Globus pallidus (tissue), 1 donor: ENCODE measurements at places on chromosomes 5 and 9.

- DNase-seq: no peak
Observed at GRCh38 chr5:54212331-54212730, 98.0 kb downstream of the ARL15 start.

GRCh38 chr5:73507062-73507461, 8.8 kb downstream of the BTF3 start:
- no peak for DNase-seq

GRCh38 chr9:117448066-117448465, 33.2 kb upstream of the ASTN2 start:
- DNase-seq: no peak

- no peak for DNase-seq
Observed at GRCh38 chr5:115458416-115458815, 86.2 kb downstream of the FEM1C start.

DNA sequence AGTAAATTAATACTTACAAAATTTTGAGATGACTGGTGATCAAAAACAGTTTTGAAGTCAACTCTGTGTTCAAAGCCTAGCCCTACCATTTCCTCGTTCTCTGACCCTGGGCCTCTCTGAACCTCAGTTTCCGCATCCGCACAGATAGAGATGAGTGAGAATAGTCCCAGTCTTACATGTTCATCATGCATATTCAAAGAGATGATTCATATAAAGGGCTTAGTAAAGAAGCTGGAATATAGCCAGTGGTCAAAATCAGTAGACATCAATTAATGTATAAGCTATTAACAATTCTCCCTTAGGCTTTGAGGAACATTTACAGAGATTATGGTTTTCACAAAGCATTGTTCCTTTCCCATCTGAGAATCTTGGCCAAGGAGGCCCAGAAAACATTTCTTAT, 250.6 kb downstream of the SPOCK1 start:
- DNase-seq: no peak

DNA sequence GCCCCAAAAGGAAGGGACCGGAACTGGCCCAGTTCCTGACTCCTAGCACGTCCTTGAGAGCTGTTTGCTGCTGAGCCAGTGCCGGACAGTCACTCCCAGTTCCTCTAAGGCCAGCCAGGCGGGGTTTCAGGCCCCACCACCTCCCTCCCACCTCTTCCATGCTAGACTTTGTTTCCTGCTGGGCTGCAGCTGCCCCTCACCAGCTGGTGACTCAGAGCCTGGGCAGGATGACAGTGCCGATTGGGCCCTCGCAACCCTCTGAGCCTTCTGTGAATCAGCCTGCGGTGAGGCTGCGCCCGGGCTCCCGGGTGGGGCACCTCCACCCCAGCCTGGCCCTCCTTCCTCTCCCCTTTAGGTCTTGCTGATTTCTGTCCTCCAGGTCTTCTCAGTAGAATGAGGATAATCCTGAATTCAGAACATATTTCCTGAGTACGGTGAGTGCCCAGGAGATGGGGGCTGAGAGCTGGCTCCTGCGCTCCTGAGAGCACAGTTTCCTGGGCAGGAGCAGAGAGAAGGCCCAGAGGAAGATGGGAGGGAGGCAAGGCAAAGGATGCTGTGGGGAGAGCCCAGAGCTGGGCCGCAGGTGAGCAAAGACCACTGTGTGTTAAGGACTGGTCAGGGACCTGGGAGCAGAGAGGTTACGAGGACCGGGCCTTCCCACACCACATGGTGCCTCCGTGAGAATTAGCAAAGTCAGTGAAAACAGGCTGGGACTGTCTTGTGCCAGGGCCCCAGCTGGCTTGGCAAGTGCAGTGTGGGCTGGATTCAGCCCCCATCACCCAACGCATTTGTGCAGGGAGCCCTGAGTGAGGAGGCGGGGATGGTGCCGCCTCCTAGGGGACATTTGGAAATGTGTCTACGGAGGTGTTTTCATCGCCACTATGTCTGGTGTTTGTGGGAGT, 32.9 kb upstream of the STXBP1 start:
- DNase-seq: peak; percentile 71
